ENCODE measurements at places on chromosomes 13 and 19.

- DNase-seq = no peak
Measured at GRCh38 chr13:50125304-50125553, 110.0 kb downstream of the KCNRG start.

GRCh38 chr13:23235994-23236393, 55.2 kb downstream of the SGCG start:
- no peak for DNase-seq

DNA sequence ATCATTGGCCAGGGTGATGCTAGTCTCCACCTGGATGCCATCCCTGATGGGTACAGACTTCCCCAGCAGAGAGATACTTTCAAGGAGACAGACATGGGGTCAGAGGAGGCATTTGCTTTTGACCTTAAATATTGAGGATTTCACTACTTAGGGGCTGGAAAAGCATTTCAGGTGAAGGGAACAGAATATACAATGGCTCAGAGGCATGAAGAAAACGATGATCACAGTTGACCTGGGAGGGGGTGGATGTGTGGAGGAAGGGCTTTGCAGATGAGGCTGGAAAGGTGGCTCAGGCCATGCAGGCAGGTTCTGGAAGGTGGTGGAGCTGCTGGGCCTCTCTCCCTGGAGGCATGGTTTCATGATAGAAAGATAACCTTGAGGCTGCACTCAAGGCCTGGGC, 3.9 kb downstream of the MATK start:
- DNase-seq = no peak

GRCh38 chr13:112447306-112447705, 71.2 kb downstream of the SPACA7 start:
- no peak for DNase-seq

GRCh38 chr13:39982745-39983144, 327.3 kb downstream of the COG6 start:
- no peak for DNase-seq

DNA sequence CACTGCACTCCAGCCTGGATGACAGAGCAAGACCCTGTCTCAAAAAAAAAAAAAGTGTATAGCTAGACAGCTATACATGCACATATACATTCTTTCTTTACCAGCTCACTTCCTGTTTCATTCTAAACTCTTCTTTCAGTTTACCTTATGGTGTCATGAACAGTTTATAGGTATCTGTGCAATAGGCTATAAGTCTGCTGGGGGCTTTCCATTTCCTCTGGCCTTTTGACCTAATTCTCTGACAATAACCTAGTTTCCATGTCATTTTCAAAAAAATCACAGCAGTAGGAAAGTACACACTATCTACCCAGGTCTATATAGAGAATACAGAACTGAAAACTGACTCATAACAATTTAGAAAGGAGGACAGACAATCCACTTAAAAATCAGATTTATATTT, 24.4 kb upstream of the URAD start:
- no peak for DNase-seq

DNA sequence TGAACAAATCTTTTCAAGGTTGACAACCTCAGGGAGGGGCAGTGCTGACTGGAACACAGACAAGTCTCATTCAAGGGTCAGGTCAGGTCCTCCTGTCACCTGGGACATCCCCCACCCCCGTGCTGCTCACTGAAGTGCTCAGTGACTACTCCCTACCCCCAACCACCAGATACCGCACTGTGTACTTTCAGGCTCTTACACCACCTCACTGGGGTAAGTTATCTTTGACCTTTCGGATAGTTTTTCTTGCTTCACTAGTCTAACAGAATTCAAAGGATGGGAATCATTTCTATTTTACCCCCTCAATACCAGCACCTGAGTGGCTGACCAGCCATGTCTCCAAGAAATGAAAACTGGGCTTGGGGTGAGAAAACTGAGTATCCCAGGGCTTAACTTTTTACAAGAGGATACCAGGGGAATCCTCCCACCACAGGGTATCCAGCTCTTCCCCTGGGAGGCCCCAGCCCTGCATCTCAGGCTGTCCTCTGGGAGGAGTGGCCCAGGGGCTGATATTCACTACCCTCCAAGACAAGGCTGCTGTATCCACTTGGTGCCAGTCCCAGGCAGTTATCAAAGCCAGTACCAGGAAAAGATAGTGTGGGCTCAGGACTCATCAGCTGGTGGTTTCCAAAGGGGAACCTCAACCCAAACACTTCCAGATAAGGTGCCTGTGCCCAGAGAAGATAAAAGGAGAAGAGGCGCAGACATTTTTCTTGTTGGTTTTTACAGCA, 2.1 kb downstream of the ZNF563 start:
- no peak for DNase-seq

DNA sequence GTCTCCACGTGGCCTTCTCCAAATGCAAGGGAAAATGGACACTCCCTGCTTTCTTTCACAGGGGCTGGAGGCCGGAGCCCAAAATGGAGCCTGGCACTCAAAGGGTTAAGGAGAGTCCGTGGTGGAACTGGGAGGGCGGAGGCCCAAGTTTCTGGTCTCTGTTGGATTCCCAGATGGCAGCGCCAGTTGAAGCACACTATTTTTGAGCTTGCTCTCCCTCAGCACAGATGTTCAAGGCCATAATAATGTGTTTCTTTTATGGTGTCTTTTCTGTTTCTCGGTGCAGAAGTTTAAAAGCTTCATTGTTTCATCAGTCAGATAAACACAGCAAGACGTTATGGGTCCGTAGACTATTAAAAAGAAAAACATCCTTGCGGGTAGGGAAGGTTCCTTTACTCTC, 67.6 kb downstream of the TNFRSF19 start:
- DNase-seq = peak; percentile 45

GRCh38 chr13:110770678-110771077, 57.2 kb downstream of the ING1 start:
- DNase-seq = no peak

DNA sequence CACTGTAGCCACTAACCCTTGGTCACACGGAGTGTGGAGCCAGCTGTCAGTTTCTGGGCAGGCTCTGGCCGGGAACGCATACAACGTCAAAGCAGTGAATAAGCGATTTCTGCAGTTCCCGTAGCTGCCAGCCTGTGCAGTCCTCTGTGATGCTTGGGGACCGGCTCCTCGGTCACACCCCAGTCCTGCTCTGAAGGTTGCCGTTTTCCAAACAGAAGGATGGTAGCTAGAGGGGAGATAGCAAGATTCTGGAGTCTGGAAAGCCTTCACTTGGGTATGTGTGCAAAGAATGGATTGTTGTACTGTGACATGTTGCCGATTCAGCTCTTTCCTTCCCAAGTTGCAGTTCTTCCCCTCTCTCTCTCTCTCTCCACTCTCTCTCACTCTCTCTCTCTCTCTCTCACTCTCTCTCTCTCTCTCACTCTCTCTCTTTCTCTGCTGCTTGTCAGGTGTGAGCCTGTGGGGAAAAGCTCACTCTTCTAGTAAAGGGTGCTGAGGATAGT, 38.7 kb upstream of the C1QTNF9 start:
- peak; percentile 79 for DNase-seq

DNA sequence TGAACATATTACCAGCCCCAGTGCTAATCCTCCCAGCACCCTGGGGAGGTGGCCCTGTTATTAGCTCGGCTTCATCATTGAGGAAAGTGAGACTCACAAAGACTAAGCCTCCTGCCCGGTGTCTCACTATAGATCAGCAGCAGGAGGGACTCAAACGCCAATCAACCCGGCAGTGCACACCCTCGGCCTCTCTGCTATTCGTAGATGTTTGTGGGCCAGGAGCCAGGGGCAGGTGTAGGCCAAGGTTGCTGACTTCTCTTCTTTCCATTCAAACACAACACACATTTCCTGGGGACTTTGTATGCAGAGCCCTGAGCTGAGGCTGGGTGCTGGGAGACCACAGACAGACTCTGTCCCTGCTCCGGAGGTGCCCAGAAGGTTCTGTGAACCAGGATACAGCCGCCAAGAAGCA, 9.4 kb upstream of the SBK3 start:
- no peak for DNase-seq

DNA sequence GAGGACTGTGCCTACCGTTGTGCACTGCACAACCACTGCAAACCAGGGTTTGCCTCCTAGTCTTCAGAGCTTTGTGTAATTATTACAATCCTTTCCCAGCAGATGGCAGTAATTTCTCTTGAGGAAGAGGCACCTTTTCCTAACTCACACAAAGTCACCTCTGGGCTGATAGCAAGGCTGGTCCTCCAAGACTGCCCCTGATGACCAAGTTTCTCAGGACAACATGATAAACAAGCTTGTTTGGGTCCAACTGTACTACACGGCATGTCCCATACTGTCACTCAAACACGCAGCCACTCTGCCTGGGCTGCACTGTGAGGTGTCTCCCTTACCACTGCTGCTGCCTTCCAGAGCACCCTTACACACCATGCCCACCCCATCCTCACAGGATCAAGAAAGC, 39.3 kb downstream of the RFXAP start:
- peak; percentile 63 for DNase-seq

- no peak for DNase-seq
Measured at GRCh38 chr19:17103177-17103576, 27.6 kb downstream of the MYO9B start.

DNA sequence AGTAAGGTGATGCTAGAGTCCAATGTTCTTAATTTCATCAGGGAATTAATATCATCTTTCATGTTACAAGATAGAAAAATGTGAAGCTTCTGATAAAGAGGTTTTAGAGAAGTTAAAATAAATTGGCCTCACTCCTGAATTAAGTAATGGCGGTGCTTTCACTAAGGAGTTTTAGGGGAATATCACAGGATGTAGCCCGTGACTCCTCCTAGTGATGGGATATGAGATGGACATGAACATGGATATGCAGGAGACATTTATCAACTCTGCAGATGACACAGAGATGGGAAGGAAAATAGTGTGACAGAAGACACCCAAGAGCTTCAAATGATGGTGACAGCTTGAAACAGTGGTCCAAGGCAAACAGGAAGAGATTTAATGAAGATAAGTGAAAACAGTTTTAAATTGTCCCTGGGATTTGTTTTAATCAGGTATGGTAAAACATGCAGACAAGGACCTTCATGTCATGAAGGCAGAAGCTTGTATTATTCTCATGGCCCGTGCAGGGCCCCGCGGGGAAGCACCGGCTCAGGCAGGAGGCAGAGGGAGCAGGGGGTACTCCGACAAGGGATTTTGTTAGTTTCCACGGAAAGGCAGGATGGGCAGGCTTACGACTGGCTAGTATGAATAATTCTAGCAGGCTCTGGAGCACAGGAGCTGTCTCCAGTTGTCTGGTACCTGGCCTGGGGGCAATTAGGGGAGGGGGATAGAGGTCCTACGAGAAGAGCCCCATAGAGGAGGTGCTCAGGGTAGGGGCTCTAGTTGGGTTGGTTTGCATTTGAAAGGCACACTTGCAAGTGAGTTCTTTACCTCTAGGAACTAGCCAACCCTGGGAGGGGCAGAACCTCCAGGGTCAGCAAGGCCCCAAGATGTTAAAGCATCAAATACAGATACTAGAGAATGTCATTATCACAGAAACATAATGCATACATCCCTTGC, 38.7 kb upstream of the FARP1 start:
- DNase-seq = no peak

GRCh38 chr19:33316541-33317264, 14.4 kb upstream of the CEBPA start:
- no peak for DNase-seq

- DNase-seq = no peak
Measured at GRCh38 chr19:17950310-17951156, 16.4 kb upstream of the KCNN1 start.

GRCh38 chr19:12733369-12734214, 892 bp downstream of the TRIR start:
- peak; percentile 57 for DNase-seq

GRCh38 chr19:49413348-49413747, 9.9 kb downstream of the PTH2 start:
- no peak for DNase-seq

DNA sequence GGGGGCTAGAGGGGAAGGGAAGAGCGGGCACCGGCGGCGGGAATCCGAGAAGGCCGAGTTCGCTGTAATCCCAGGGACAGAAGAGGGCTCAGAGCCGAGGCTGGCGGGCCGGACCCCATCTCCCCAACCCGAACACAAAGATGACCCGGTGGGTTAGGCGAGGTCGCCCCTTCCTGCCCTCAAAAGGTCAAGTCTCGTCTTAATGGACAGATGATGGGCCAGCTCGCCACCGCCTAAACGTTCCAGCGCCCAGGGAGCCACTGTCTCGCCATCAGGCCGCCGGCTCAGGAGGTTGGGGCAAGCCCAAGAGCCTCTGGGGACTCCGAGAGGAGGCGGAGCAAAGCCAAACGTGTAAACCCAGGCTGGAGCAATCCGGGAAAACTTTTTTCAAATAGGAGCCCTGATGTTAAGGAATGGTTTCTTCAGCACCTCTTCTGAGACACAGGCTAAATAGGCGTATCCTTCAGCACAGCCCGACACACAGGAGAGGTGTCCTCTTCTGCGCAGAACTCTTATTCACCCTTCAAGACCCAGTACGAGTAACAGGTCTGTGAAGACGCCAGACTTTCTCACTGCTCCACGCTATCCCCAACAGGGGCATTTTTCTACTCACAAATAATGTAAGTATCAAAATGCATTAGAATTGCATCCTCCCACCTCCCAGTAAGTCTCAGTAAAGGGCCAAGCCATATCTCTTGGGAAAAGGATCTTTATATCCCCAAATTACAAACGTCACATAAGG, 6.3 kb upstream of the POU4F1 start:
- DNase-seq = peak; percentile 54

- DNase-seq = no peak
Measured at GRCh38 chr19:53621885-53622740, 9.7 kb upstream of the DPRX start.

GRCh38 chr13:89520468-89520867, 1827.0 kb upstream of the MIR17HG start:
- no peak for DNase-seq

DNA sequence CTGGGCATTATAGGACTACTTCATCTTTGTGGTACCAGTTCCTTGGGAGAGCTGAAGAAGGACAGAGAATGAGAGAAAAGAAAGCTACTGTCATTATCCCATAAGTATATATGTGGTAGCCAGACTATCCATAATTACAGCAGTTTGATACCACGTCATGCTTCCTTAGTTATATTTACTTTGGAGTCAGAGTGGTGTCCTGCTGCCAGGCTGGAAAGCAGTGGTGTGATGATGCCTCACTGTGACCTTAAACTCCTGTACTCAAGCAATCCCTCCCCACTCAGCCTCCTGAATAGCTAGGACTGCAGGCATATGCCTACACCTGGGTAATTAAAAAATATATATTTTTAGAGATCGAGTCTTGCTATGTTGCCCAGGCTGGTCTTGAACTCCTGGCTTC, 57.8 kb downstream of the WTIP start:
- no peak for DNase-seq

DNA sequence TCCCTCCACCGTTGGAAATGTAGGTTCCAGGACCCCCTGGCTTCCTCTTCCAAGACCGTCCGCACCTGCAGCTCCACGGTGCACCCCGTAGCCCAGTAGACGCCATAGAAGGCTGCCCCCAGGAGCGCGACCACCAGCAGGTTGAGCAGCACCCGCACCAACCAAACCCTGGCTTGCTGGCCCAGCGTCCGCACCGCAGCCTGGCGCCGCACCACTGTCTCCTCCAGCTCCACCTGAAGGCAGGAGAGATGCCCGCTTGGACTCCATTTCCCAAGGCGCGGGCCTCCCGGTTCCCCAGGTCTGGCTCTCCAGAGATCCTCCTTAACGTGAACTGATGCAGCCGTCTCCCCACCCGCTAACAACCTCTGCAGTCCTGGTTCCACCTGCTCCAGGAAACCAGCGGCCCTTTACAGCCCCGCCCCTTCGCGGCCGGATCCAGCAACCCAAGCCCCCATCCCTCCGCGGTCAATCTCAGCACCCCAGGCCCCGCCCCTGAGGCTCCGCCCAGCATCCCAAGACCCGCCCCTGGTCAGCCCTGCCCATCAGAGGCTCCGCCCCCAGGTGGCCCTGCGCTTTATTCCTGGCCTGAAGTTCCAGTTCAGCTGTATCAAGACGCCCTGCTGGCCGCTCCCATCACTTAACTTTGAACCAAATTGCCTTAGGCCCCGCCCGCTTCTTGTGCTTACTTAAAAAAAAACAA, 5.0 kb upstream of the LENG1 start:
- DNase-seq = peak; percentile 60

All from AG20443 (cell line).